CD4-positive, CD25-positive, alpha-beta regulatory T cell (primary cell): ENCODE measurements at places on chromosomes 5 and 9.

- peaks cover 5% of the 10 kb centered on the region for H3K36me3 ChIP-seq
- H3K4me1 ChIP-seq = no peaks in the 10 kb centered on the region
- no peak overlapping the region for H3K4me3 ChIP-seq
- DNase-seq = no peak
These were observed 74.7 kb downstream of the AOPEP start for GRCh38 chr9:94801234-94801633.

DNA sequence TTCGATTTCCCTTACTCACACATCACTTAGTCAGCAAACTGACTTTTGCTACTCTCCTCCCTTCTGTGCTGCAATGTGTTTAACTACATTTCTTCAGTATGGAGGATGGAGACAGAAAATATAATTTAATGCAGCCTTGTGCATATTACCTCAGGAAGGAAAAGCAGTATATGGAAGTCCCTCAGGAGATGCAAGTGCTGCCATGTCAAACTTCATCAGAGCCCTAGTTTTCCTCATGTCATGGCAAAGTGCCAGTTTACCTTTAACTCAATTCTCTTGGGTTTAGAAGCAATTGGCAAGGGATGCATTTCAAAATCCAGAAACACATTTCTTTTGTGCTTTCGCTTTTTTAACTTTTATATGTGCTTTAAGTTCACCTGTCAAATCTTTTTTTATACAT, 365.4 kb downstream of the ISL1 start:
- no peak overlapping the region for H3K27ac ChIP-seq
- H3K4me1 ChIP-seq = no peaks in the 10 kb centered on the region
- no peak overlapping the region for H3K4me3 ChIP-seq

GRCh38 chr5:126094991-126095390, 328.2 kb upstream of the GRAMD2B start:
- no peaks in the 10 kb centered on the region for H3K4me1 ChIP-seq
- no peak overlapping the region for H3K27ac ChIP-seq
- H3K36me3 ChIP-seq = no peaks in the 10 kb centered on the region
- no peaks in the 10 kb centered on the region for H3K27me3 ChIP-seq
- no peak for DNase-seq

- H3K4me1 ChIP-seq = no peaks in the 10 kb centered on the region
- H3K27me3 ChIP-seq = no peaks in the 10 kb centered on the region
- peaks cover 12% of the 10 kb centered on the region for H3K36me3 ChIP-seq
- no peak overlapping the region for H3K27ac ChIP-seq
- H3K4me3 ChIP-seq = no peak overlapping the region
These were observed 72.1 kb downstream of the LRSAM1 start for GRCh38 chr9:127523312-127523851.

GRCh38 chr9:124254261-124254682, 3.5 kb upstream of the NEK6 start:
- H3K4me1 ChIP-seq = peaks cover 12% of the 10 kb centered on the region
- no peaks in the 10 kb centered on the region for H3K36me3 ChIP-seq
- H3K27me3 ChIP-seq = no peaks in the 10 kb centered on the region
- H3K4me3 ChIP-seq = no peak overlapping the region
- no peak for DNase-seq

DNA sequence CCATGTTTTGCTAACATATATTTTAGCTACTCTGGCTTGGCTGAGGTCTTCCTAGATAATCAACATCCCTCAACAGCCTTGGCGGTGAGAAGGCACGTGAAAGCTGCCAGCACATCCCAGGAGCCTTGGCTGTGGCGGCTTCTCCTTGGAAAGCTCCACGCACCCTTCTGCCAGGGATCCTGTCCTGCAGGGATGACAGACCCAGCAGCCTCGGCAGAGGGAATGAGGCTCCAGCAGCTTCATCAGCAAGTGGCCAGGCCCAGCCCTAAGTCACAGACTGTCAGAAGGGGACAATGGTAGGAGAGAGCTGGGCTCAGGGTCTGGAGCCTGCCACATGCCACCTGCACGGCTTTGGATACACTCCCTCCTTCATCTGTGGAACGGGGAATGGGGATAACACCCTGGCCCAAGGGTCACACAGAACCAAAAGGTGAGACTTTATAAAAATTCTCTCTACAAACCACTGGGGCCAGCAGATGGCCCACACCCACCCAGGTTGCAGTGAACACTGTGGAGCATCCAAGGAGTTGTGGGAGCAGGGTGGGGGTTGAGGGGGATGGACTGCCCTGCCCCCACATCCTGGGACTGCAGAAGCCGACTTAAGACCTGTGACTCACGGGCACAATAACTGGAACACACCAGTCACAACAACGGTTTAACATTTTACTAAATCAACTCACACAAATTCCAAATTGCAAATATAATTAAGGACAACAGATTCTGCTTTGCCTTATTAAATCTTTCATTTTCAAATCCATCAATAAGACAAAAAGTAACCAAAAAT, 65.1 kb downstream of the MACROH2A1 start:
- peaks cover 69% of the 10 kb centered on the region for H3K36me3 ChIP-seq
- H3K4me1 ChIP-seq = no peaks in the 10 kb centered on the region
- H3K4me3 ChIP-seq = no peak overlapping the region
- H3K27me3 ChIP-seq = no peaks in the 10 kb centered on the region
- no peak overlapping the region for H3K27ac ChIP-seq

DNA sequence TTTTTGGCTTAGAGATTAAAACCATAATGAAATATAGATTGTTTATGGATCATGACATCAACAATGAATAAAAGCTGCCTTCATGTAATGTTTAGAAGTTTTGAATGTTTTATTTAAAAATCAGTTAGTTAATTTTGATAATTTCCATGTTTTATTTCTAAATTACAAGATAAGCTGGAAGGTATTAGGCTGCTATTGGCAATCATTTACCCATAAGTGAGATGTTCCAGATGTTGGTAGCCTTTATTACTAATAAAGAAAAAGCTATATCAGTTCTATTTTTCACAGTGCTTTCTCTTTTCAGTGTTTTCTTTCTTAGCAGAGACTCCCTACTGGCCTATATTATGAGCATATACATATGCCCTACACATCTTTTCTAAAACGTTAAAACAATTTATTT, 347.0 kb downstream of the CSNK1G3 start:
- H3K27ac ChIP-seq = no peak overlapping the region
- no peaks in the 10 kb centered on the region for H3K36me3 ChIP-seq
- H3K27me3 ChIP-seq = no peaks in the 10 kb centered on the region
- H3K4me1 ChIP-seq = no peaks in the 10 kb centered on the region
- no peak for DNase-seq

DNA sequence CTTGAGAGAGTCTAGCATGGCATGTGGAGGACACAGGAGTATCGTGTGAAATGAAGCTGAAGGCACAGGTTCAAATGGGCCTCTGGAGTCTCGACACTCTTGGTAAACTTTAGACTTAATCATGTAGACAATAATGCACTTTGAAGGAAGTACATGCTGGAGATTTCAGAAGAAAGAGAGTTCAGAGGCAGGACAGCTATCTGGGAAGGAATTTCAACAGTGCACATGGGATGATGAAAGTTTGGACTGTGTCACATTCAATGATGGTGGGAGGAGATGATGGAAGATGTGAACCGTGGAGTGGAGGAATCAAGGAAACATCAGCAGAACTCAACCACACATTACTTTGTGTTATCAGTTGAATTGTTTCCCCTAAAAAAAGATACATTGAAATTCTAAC, 88.6 kb upstream of the PAPPA start:
- H3K27me3 ChIP-seq = no peaks in the 10 kb centered on the region
- DNase-seq = no peak
- no peaks in the 10 kb centered on the region for H3K4me1 ChIP-seq
- H3K4me3 ChIP-seq = no peak overlapping the region

DNA sequence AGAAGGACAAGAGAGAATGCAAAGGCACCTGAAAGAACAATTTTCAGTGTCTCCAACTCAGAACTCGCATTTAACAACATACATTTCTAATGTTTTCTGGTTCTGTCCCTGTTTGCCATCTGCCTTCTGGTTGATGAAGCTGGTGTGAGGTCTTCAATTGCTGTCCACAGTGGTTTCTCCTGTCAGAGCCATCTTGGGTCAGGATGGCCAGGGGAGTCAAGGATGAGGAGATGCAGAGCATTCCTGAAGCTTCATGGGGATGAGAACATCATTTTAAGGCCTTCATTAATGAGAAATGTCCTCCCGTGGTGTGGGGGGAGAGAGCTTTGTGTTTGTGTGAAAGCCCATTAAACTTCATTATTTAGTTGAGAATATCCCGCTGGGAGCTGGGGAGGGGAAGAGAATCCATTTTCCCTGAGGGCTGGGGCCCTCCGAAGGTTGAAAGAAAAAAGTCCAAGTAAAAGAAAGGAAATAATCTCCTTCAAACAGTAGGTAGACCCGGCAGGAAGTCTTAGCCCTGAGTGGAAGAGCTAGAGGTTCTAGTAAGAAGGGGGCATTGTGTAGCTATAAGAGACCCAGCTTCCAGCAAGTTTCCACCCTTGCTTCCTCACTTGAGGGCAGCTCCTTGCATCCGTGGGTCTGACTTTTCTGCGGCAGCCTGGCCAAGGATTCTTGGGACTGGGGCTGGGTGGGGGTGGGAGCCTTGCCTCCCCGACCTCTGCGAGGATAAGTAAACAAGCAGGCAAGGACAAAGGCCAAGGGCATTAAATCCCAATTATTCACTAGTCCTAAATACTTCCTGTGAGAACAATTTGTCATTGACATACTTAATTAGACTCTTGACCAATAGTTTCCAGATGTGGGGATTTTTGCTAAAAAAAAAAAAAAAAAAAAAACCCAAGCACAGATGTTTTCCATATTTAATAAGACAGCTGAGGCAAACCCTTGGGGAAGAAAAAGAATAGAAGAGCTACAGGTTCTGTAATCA, 119.2 kb downstream of the MSX2 start:
- no peak overlapping the region for H3K27ac ChIP-seq
- no peak overlapping the region for H3K4me3 ChIP-seq
- no peaks in the 10 kb centered on the region for H3K27me3 ChIP-seq

- no peaks in the 10 kb centered on the region for H3K36me3 ChIP-seq
- no peak overlapping the region for H3K27ac ChIP-seq
- no peaks in the 10 kb centered on the region for H3K4me1 ChIP-seq
- peaks cover 9% of the 10 kb centered on the region for H3K27me3 ChIP-seq
- DNase-seq = no peak
These were observed 142.0 kb downstream of the RMI1 start for GRCh38 chr9:84122572-84122971.

GRCh38 chr5:116652196-116652729, 77.6 kb upstream of the SEMA6A start:
- no peak for DNase-seq
- no peak overlapping the region for H3K27ac ChIP-seq
- H3K36me3 ChIP-seq = no peaks in the 10 kb centered on the region
- H3K27me3 ChIP-seq = peaks cover 2% of the 10 kb centered on the region

DNA sequence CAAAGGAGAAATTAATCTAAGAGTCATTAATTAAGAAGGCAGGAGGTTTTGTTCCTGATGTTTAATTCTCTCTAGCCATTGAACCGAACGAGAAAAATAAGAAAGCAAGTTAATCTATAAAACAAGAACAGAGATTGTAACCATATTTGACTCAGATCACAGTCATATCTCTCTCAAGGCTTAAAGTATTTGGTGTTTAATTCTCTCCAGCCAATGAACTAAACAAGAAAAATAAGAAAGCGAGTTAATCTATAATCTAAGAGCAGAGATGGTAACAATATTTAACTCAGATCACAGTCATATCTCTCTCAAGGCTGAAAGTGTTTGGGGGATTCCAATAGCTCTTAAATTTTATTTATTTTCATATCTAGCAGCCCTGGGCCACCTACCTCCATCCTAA, 74.4 kb upstream of the SHISAL2B start:
- no peaks in the 10 kb centered on the region for H3K4me1 ChIP-seq
- DNase-seq = no peak
- peaks cover 4% of the 10 kb centered on the region for H3K27me3 ChIP-seq
- H3K27ac ChIP-seq = no peak overlapping the region
- no peak overlapping the region for H3K4me3 ChIP-seq

GRCh38 chr5:74919487-74919886, 53.3 kb upstream of the FAM169A start:
- peaks cover 2% of the 10 kb centered on the region for H3K27me3 ChIP-seq
- H3K4me3 ChIP-seq = no peak overlapping the region
- no peaks in the 10 kb centered on the region for H3K4me1 ChIP-seq
- H3K36me3 ChIP-seq = no peaks in the 10 kb centered on the region
- H3K27ac ChIP-seq = no peak overlapping the region

DNA sequence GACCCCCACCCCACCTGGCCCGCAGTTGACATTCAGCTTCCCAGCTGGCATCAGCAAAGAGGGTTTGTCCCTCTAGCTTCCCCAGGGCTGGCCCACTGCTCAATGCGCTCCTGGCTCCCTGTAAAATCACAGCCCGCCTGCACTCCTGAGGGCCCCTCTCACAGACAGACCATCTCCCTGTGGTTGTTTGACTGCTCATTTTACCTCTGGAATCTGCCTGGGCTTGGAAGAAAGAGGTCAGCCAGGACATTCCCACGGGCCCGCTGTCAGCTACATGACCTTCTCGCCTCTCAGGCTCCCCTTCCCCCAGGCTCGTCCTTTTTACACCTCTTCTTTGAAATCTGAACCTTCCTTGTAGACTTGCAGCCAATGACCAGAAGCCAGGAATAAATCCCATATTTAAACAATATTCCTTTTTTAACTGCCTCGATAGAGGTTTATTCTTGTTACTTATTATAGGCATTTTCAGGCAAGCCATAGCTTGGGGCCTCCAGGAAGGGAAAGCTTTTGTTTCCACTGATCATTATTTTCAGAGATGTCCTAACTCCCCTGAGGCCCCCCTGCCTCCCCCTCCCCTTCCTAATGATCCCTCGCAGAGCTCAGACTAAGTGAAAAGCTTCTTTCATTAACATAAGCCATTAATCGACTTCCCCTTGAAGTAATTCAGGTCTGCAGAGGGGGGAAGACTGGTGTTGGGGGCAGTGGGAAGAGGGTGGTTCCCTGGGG, 76.3 kb upstream of the IQGAP2 start:
- DNase-seq = no peak

DNA sequence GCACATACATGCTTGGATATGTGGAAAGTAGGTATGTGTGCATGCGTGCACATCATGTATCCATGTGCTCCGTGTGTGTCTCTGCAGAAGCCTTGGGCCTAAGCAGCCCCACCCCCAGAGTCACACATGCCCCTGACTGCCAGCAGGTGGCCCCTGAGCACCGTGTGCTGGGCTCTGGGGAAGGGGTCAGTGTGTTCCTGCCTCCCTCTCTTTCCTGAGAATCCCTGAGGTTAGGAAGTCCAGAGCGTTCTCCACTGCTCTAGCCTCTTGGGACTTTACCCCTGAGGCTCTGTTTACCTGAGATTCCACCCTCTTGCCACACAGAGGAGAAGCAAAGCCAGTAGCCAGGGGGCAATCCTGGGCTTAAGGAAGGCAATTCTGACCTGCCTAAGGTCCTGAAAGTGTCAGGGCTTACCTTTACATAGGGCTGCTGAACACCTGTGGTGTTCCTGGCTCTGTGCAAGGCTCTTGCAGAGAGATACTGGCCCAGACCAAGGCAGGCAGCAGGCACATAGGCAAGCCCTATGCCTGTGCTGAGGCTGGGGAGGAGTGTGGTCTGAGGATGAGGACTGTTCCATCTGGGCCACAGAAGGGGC, 207.3 kb downstream of the TMEM38B start:
- no peaks in the 10 kb centered on the region for H3K36me3 ChIP-seq
- H3K27me3 ChIP-seq = no peaks in the 10 kb centered on the region
- no peak for DNase-seq

- no peak overlapping the region for H3K4me3 ChIP-seq
- no peaks in the 10 kb centered on the region for H3K4me1 ChIP-seq
- H3K27ac ChIP-seq = no peak overlapping the region
- no peak for DNase-seq
These were observed 160.6 kb upstream of the PLCXD3 start for GRCh38 chr5:41670854-41671479.

GRCh38 chr5:123951582-123951977, 439.6 kb downstream of the CSNK1G3 start:
- no peaks in the 10 kb centered on the region for H3K27me3 ChIP-seq
- H3K4me1 ChIP-seq = no peaks in the 10 kb centered on the region
- H3K36me3 ChIP-seq = no peaks in the 10 kb centered on the region
- DNase-seq = no peak
